ENCODE measurements at places on chromosomes 4 and X.

DNA sequence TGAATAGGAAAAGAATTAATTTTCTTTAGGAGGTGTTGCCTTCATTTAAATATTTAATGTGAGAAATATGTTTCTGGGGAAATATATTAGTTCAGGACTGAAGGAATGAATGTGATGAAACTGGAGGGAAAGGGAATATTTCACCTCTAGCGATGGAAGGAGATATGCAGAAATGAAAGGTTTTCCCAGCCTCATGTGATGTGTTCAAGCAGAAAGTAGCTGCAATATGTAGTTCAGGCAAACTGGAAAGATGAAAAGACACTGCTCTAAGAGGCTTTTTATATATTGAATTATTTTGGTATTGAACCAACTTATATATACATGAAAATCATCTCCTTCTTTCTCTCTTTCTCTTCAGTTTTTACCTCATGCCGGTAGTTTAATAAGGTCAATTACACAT, 3.4 kb downstream of the GRID2 start:
- no peak for DNase-seq

DNA sequence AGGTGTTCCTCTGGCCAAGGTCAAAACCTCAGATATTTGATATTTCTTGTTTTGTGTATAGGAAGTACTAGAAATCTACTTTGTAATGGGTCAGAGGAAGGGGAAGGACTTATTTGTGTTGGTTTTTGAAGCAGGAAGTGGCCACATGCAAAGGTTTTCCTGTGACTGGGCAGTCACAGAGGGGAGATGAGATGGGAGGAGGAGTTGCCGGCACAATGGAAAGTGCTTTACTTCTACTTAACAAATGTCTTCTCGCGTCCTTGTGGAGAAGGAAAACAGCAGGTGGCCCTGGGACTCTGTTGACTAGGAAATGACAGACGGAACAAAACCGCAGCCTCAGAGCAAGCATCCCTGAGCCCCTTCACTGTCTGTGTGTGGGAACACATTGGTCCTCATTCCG, 46.6 kb downstream of the SHROOM2 start:
- no peak for DNase-seq

GRCh38 chrX:69524781-69525363, 20.7 kb downstream of the NALF2 start:
- no peak for DNase-seq

- no peak for DNase-seq
Measured at GRCh38 chrX:10072786-10073568, 83.8 kb upstream of the CLCN4 start.

DNA sequence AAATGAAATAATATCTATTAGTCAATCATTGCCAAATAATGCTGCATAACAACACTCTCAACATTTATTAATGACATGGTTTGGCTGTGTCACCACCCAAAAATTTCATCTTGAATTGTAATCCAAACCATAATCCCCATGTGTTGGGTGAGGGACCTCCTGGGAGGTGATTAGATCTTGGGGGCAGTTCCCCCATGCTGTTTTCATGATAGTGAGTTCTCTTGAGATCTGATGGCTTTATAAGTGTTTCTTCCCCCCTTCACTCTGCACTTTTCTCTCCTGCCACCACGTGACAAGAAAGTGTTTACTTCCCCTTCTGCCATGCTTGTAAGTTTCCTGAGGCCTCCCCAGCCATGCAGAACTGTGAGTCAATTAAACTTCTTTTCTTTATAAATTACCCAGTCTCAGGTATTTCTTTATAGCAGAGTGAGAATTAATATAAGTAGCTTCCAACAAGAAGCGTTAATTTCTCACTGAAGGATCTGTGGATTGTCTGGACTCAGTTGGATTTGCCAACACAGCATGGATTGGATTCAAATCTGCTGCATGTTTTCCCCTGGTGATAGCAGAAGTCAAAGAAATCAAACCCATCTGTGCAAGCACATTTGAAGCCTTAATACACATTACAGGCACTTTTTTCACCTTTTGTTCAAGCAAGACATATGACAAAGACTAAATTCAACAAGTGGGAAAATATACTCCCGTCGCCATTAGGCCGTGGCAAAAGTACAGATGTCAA, 216.6 kb downstream of the PDGFC start:
- no peak for DNase-seq

DNA sequence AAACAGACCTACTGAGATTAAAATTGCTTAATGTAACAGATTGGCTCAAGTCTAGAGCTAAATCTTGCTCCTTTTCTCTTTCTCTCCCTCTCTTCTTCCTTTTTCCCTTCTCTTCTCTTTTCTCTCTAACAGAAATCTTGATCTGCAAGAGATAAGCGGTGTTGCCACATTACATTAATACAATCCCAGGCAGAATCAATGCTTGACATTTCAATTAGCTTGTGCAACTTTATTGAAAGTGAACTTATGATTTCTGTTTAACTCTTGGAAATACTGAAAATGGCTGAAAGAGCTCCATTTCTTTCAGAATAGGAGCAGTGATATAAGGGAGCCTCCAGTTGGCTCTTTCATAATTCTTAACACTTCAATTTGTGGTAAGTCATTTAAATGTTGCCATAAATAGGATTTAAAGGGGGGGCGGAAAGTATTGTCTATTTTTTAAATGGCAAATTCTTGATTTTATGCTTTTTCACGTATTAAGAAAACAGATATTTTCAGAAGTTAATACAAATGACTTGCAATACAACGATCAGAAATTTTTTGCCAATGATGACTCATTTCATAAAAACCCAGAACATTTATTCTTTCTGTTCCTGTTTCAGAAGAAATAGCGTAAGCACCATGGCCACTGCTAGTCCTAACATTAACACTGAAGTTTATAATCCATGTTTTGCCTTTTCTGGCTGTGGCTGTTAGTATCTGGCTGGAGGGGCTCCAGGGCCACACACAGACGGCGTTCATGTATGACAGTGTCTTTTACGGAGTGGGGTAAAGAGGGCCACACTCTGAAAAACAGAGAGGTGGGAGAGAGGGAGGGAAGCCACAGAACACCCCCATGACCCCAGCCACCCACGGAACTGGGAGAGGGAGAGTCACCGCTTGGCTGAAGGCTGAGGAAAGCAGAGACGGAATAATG, 115.7 kb upstream of the FAT1 start:
- no peak for DNase-seq

DNA sequence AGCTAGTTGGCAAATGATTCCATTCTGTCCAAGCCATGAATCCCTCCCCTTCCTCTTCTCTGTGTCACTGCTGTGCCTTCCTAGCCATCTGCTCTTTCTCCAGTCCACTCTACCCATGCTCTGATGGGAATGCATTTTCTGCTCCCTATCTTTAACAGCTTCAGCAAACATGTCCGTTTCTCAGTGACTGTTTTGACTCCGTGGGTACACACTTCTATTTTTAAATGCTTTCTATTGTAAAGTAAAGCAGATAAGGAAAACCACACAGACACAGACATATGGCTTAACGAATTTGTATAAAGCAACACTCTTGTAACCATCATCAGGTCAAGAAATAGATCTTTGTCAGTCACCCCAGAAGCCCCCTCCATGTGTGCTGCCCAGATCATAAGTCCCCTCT, 72.4 kb upstream of the KLHL13 start:
- DNase-seq = no peak

- no peak for DNase-seq
Measured at GRCh38 chr4:141240671-141241070, 20.0 kb downstream of the ZNF330 start.

DNA sequence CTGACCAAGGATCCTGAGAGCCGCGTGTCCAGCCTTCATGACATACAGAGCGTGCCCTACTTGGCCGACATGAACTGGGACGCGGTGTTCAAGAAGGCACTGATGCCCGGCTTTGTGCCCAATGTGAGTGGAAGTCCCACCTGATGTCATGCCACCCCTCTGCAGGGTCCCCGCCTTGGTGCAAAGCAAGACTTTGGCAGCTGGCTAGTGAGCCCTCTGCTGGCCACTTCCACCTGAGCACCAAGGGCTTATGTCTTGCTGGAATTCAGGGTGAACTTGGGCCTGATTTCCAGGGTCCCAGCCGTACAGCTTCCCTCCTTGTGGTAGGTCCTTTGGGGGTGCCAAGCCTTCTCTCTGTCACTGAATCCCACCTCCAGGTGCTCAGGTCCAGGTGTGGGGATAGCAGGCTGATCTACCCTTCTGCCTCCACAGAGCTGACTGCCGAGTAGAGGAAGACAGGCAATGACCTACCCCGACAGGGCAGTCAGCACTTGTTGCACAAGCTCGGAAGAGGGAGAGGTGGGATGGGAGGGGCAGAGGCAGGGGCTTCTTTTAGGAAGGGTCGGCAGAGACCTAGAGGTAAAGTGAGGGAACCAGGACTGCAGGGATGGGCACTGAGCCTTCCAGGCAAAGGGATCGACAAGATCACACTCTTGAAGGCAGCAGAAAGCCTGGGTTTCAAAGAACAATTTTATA, 248.1 kb downstream of the EVC2 start:
- peak; percentile 6 for DNase-seq

- peak; percentile 46 for DNase-seq
Measured at GRCh38 chr4:4334798-4335520, 44.9 kb downstream of the ZBTB49 start.

DNA sequence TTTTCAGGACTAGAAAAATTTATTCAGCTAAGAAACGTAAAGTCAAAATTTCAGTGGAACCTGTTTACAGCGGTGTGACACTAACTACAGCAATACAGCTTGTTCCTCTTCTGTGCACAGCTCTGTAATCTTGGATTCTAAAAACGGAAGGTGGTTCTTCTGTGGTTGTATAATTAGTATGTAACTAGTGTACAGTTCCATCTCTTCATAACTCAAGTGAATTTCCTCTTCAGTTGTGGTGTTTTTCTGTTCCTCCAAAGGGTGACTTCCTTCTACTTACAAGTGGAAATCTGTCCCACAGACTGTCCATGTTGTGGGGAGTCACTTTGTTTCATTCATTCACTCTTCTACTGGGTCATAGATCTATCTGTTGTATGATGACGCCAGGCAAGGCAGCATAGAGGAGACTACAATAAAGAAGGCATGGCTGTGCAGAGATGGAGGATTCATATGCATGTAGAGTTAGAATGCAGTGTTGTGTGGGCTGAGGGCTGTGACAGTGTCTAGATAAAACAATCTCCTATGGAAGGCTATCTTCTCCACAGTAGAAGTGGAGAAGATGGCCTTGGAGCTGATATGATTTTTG, 5.4 kb downstream of the DAPP1 start:
- no peak for DNase-seq

GRCh38 chr4:48755281-48755680, 24.8 kb downstream of the FRYL start:
- no peak for DNase-seq

DNA sequence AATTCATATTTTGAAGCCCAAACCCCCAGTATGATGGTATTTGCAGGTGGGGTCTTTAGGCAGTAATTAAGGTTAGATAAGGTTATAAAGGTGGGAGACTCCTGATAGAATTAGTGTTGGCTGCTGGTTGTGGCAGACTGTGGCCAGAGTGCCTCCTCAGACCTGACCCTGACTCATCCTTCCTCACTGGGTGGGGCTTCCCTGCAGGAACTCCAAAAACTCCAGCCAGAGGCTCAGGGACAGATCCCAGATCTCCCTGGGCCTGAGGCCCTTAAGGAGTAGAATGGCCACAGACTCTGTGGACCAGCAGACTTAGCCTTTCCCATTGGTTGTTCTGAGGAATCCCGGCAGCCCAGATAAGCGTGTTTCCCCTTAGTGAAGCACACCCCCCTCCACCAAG, 463.0 kb upstream of the CPEB2 start:
- no peak for DNase-seq

DNA sequence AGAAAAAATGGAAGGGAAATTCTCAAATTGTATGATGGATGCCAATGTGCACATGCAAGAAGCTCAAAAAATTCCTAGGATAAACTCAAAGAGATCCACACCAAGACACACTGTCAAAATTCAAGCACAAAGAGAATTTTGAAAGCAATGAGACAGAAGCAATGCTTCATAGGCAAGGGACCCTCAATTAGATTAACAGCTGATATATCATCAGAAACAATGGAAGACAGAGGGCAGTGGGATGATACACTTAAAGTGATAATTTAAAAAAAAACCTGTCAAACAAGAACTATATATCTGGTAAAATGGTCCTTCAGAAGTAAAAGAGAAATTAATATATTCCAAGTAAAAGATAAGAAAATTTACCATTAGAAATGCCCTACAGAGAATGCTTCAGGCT, 306.3 kb upstream of the PCDH7 start:
- no peak for DNase-seq

DNA sequence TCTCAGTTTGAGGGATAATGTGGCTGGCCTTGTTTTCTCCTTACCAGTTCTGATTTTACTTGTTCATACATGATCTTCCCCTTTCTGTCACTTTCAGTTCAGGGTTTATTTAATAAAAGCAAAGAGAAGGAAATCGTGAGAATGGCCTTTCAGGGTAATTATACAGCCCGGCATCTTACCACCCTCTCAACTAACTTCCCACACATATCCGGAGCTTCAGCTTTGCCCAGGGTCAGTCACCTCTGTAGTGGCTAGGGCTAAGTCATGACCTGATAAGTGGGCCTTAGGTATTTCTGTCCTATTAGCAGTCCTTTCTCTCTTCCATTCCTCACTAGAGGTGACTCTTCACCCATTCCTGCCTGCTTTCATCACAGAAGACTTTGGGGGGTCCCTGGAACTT, 15.8 kb downstream of the TRPC5 start:
- no peak for DNase-seq

GRCh38 chr4:103091601-103092223, 7.9 kb downstream of the BDH2 start:
- peak; percentile 40 for DNase-seq

- no peak for DNase-seq
Measured at GRCh38 chr4:38040619-38041018, 80.4 kb downstream of the PTTG2 start.

GRCh38 chrX:19617550-19617949, 102.2 kb upstream of the MAP3K15 start:
- DNase-seq = no peak

- no peak for DNase-seq
Measured at GRCh38 chrX:12978205-12979025, 3.5 kb downstream of the TMSB4X start.

DNA sequence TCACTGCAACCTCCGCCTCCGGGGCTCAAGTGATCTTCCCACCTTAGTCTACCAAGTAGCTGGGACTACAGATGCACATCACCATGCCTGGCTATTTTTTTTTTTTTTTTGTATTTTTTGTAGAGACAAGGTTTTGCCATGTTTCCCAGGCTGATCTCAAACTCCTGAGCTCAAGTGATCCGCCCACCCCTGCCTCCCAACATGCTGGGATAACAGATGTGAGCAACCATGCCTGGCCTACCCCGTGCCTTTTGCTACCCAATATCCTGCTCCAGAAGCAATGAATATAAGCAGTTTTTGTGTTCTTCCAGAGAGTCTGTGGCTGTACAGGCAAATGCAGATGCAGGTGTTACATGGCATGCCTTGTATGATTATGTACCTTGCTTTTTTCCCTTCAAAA, 50.5 kb downstream of the TBC1D14 start:
- no peak for DNase-seq

DNA sequence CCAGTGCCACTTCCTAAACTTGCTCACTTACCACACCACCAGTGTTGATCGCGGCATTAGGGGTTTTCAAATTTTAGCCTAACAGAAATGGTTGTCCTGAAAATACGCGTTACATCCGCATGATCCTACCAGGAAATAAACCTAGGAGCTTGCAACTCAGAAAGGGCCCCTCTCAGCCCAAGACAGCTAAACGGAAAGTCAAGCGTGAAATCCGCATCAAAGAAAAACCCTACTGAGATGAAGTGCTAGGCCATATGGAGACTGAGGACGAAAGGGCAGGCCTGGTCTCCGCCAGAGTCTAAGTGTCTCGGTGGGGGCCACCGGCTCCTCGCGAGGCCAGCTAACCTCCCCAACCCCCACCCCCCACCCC, 626 bp downstream of the YTHDC1 start:
- DNase-seq = no peak

- no peak for DNase-seq
Measured at GRCh38 chrX:55107911-55108310, 19.1 kb downstream of the PAGE2 start.

- no peak for DNase-seq
Measured at GRCh38 chr4:48340276-48340964, 909 bp upstream of the SLAIN2 start.
